ENCODE measurements at places on chromosomes 2 and 18.
A peak's percentile ranks its signal among the peaks of the same experiment; 100 is the strongest.

DNA sequence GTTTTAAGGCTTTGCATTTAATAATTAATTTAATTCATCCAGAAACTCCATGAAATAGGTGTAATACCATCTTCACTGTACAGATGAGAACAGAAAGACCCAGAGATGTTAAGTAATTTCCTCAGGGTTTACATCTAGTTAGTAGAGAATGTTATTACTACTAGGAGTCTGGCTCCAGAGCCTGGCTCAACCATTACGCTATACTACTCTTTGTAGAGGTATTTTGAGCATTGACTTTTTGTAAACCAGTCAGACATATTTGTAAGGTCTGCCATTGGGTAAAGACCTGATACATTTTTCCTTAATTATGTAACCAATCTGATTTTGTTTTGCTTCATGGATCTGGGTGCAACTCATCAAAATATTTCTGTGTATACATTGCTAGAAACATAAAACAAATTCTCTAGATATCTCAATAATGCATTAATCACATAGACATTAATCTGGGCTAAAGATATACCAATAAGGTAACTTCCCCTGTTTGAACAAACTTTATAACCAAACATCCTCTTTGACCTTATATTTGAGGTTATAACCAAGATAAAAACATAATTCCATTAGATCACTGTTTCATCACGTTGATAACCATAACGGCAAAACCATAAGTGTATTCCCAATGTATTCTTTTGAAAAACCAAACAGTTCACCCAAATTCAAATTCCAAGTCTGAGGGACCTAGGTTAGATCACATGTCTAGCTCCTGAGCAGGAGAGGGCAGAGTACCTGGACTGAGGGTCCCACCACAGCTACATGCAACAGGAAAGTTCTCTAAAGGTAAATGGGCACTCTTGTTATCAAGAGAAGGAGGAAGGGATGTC is 135.0 kb downstream of the IKZF2 start:
- no peak for DNase-seq

DNA sequence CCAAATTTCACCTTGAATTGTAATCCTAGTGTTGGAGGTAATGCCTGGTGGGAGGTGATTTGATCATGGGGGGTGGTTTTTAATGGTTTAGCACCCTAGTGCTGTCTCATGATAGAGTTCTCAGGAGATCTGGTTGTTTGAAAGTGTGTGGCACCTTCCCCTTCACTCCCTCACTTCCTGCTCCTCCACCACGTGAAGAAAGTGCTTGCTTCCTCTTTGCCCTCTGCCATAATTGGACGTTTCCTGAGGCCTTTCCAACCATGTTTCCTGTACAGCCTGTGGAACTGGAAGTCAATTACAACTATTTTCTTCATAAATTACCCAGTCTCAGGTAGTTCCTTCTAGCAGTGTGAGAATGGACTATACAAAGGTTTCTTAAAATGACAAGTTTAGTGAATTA is 251.8 kb upstream of the NETO1 start:
- no peak for DNase-seq

GRCh38 chr2:72011791-72012190 is 135.9 kb downstream of the CYP26B1 start:
- no peak for DNase-seq

GRCh38 chr18:26416652-26417150 is 131.7 kb downstream of the KCTD1 start:
- no peak for DNase-seq

DNA sequence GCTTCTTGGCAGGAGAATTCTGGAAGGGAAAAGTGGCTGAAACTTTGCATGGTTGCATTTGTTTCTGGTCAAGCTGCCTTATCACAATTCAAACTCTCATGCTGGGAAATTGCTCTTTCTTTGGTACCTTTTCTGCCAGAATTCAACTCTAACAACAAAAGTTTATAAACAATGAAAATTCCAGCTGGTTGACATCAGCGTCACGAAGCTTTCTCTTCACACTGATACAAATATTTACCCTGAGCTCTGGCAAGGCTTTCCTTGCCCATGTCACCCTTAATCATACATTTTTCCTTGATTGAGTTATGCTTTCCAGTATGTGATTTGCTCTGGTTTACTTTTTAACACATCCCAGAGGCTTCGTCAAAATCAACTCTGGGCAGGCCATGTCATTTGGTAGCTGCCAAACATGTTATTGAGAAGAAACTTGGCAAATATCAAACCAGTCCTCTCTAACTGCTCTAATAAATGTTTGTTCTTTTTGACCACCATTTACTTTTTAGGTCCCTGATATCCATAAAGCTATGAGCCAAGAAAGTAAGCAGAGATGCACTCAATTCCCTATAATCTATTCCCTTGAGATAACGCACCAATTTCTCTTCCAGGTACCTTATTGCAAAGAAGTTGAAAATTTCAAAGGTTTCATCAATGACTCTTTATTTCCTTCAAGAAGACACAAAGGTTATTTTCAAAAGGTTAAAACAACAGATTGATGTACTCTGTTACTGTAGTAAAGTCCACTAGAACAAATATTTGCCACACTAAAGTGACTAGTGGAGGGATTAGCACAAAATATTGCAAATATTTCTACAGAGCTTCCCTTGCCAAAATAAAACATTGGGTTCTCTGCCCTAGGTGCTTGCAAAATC is 1241.1 kb upstream of the ZEB2 start:
- DNase-seq = peak; percentile 18

GRCh38 chr2:6148882-6149281 is 456.7 kb downstream of the SOX11 start:
- no peak for DNase-seq

GRCh38 chr18:57845605-57846074 is 42.5 kb upstream of the ATP8B1 start:
- no peak for DNase-seq

DNA sequence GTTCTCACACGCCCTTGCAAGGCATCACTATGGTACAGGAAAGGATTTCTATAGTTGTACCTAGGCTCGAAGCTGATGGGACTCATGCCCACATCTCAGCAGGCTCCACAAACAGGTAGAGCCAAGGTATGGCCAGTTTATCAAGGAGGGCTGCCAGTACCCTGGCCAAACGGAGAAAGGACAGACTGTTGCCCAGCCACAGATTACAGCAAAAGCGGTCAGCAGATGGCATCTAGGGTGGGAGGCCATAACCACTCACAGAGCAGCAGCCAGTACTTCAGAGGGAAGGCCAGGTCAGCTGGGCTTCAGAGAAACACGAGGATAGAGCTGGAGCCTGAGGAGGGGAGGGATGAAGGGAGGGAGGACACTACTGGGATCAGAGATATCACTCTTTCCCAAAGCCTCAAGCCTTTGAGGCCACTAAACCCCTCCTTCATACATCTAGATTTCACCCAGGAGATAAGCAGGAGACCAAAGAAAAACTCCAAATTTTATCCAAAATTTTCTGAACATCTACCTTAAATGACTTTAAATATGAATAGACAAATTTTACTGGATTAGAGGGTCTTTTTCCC is 904.2 kb upstream of the NXPH2 start:
- no peak for DNase-seq
